Inflammatory macrophage treated with lipopolysaccharide for 1 hour (primary cell): ENCODE measurements at places on chromosomes 6 and 20.

DNA sequence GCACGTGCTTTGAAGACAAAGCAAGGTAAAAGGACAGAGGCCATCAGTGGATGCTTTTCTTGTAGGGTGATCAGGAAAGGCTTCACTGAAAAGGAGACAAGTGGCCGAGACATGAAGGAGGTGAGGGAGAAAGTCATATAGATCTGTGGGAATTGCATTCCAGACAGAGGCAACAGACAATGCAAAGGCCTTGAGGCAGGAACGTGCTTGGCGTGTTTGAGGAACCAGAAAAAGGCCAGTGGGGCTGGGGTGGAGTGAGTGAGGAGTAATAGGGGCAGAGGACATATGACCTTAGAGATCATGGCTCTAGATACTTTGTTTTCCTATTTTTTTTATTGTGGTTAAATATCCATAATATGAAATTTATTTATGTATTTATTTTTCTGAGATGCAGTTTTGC, 10.5 kb upstream of the SALL4 start:
- no peak for DNase-seq

- DNase-seq, result no peak
Measured at GRCh38 chr6:46967826-46968349, 46.1 kb upstream of the ADGRF5 start.

- no peak for DNase-seq
Measured at GRCh38 chr6:142457638-142458406, 156.0 kb downstream of the ADGRG6 start.

DNA sequence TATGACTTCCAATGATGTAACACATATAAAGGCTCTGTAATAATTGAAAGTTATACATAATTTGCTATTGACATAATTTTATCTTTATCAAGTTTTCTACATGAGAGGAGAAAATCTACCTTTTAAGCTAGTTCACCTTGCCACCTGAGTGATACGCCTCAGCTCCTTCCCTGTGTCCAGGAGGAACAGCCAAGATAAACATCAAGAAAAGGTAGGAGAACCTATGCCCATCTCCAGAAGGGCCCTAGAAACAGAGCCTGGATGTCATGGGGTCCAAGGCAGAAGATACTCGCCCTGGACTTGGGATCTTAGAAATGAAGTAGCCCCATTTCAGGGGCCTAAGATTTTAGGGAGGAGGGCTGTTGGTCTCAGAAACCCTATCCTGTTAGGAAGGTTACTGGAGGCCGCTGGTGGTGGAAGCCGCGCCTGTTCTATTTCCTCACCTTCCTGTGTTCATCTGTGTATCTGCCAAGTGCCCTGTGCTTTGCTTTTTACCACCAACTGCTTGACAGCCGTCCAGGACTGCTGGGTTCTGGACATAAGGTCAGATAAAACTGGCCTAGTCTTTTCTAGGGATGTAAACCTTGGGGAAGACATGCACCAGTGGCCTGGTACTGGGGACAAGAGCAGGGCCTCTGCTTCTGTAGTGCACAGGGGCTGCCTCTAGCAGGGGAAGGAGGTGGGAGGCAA, 178.5 kb downstream of the ARID1B start:
- DNase-seq, result no peak

- peak; percentile 51 for DNase-seq
Measured at GRCh38 chr6:107871976-107872375, 47.9 kb upstream of the SCML4 start.

- DNase-seq, result no peak
Measured at GRCh38 chr6:5151955-5152401, 66.8 kb downstream of the PPP1R3G start.

DNA sequence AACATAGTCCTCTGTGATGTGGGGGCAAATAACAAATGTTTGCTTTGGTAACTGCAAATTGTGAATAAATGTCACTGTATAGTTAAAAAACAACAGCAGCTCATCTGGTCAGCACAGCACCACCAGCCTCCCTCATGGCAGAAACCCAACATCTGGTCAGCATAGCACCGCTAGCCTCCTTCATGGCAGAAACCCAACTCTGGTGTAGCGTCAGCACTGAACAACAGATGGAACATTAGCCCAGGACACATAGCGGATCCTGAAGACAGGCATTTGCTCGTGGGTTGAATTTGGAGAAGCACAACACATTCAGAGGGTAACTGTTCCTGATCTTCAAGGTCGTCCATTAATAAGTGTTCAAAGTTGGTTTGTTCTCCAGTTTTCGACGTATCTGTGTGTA, 265.9 kb downstream of the DLL1 start:
- no peak for DNase-seq

DNA sequence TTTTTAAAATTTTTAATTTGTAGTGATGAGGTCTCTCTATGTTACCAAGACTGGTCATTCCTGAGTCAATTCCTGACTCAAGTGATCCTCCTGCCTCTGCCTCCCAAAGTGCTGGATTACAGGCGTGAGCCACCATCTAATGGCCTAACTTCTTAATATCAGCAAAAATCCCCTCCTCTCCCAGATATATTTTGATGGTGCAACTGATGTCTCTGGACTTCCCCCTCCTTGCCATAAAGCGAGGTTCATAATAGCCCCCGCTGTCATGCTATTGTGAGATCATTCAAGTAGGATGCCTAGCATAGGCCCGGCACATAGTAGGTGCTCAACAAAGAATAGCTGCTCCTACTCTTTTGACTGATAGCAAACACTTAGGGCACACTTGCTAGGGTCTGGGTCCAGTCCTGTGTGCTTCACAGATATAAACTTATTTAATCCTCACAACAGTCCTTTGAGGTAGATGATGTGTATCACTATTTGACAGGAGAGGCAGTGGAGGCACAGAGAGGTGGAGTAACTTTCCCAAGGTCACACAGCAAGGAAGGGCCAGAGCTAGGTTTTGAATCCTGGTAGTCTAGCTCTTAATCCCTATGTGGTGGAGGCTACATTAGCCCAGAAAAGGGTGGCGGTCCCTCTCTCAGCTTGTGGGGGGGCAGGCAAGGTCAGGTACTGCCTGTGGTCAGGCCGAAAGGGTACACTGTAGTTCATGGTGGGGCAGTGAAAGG, 14.6 kb downstream of the SRC start:
- DNase-seq, result peak; percentile 83

DNA sequence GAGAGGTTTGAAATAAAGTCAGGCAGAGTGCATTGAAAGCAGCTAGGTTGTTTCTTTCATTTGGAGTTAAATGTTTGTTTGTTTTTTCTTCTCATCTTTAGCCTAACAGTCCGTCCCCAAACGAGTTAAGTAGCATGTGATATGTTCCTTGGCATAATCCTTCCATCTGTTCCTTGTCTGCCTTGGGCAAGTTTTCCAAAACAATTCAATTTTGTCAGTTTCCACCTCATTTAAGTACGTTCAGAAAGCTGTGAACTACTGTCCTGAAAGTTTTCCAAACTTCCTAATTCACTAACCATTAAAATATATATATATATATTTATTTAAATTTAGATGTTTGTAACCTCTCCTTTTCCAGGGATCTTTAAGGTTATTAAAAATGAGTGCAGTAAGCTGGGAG, 61.8 kb upstream of the HDAC2 start:
- no peak for DNase-seq

- peak; percentile 31 for DNase-seq
Measured at GRCh38 chr6:46032110-46032998, 16.7 kb upstream of the CLIC5 start.

DNA sequence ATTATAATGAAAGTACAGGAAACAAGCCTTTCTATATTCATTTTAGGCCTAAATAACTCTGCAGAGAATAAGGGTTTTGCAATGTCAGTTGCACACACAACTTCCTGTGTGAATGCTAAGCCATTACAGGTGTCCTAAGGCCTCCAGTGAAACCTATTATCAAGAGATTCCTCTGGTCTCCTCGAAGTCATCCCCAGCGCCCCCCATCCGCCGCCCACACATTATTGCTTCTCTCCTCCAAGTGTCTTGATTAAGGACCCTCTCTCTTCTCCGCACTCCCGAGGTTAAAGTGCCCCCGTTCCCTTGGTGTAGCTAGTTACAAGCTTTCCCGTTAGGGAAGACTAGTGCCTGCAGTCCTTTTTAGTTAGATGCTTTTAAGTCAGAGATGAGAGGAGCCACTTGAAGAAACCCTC, 1.3 kb downstream of the HIVEP2 start:
- peak; percentile 39 for DNase-seq

GRCh38 chr20:63536241-63536977, 767 bp downstream of the PTK6 start:
- no peak for DNase-seq

DNA sequence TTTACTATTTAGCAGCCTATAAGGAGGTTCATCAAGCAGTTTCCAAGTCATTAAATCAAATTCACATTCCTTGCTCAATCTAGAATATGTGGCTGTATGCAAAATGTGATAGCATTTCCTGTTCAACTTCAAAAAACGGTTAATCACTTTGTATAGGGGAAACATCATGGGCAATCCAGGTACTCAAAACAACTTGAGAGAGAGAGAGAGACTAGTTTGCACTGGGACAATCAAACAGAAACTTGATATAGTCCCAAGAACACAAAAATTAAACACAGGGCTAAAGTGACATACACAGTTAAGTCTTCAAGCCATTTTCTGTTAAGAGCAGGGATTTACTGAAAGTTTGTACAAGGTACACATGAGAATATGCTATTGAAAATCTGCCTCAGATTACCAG, 7.4 kb downstream of the CPNE1 start:
- DNase-seq, result no peak
